ENCODE measurements at places on chromosomes 3 and 15.

DNA sequence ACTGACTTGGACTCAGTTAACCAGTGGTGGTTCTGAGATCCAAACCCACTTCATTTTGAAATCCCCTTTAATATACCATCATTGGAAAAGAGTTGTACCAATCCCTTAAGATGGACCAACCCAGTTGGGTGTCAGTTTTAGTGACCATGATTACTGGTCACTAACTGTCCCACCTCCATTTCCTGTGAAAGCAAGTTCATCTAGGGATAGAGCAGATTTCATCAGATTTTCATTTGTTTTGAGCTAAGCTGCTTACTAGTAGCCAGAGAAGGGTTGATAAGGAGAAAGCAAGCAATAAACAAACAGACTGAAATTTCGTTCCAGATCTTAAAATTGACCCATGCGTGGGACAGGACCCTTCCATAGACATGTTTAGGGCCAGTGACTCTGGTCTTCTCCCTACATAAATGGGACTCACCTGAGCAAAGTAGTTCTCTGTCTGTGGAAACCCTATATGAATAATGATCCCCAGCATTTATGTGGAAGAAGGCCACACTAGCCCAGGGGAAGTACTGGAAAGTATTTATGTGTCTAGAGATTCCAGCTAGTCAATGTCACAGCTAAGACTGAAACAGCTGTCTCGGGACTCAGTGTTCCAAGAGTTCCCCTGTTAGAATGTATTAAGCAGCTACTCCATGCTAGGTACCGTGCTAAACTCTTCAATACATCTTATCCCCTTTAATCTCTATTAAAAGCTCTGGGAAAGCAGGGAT is 196.0 kb upstream of the BCL6 start:
- no peak for DNase-seq

DNA sequence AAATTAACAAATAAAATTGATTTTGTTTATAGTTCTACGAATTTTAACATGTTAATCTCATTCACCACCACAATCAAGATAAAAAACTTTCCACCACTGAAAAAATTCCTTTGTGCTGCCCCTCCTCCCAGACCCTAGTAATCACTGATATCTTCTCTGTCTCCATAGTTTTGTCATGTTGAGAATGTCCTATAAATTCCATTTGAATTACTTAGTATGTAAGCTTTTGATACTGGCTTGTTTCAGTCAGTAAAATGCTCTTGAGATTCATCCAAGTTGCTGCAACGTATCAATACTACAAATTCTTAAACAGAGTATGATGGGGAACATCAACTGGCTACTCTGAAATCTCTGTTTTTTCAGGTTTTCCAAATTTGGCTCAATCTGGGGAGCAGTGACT is 129.6 kb downstream of the CTNNB1 start:
- no peak for DNase-seq

GRCh38 chr3:188262913-188263683 is 109.1 kb downstream of the LPP start:
- no peak for DNase-seq

GRCh38 chr3:157274644-157275137 is 114.7 kb upstream of the CCNL1 start:
- no peak for DNase-seq

- no peak for DNase-seq
Measured at GRCh38 chr3:53919741-53920140, 28.1 kb upstream of the SELENOK start.

GRCh38 chr3:111541911-111542483 is at the start of gene CD96:
CD96 (plus strand) TSS chr3:111542197; CDS start chr3:111542249, 52 bp downstream.
- DNase-seq, result peak; percentile 49

DNA sequence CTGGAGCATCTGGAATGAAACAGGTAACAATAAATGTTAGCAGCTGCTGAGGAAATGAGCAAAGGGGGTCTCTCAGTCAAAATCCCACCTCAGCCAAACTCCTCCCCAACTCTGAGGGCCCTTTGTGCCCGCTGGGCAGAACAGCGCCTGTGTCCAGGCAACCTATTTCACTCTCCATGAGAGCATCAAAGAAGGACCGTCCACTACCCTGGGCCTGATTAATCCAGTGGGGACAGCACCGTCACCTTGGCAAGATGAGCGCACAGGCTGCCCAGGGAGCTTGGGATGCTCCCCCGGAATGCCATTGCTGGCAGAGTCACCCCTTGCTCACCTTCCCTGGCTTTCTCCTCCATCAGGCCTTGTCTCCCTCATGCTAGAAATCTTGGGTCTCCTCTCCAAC is 97.4 kb upstream of the HACD2 start:
- DNase-seq, result no peak

- no peak for DNase-seq
Measured at GRCh38 chr3:133996251-133996661, 33.5 kb downstream of the SLCO2A1 start.

DNA sequence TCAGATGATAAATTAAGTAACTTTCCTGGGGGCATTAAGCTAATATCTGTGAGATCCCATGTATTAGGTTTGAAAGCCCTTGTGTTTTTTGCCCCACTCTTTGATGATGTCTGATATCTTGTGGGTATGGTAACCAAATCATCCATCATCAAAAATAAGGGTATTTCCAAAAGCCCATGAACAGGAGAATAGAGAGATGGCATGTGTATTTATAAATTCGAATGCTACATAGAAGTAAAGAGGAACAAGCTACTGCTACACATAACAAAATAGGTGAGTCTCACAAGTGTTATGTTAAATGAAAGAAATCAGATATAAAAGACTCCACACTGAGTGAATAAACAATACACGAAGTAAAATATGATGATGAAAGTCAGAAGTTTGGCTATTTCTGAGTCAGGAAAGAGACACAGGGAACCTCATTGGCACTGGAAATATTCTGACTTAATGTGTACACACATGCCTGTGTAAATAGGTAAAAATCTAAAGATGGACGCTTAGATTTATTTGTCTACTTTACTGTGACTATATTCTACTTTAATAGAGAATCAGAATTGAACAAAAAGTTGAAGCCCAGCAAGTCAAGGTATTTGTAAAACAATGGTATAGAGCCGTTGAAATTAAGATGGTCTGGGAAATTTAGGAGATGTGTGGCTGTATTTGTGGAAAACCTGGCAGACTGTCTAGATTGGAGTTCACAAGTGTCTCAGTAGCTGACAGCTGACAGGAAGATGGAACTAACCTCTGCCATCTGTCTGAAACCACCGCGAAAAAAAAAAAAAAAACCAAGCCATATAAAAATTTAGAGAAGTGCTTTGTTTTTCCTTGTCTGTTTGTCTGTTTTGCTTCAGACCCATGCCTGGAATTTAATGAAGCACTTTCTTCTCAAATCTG is 111.0 kb upstream of the TGFBR2 start:
- DNase-seq, result no peak

GRCh38 chr15:82968066-82968465 is 15.5 kb upstream of the HOMER2 start:
- DNase-seq, result no peak

Data from activated T-helper 9 cell treated with anti-CD3 and anti-CD28 coated beads, Interleukin-2, amount 50 U/mL, for 16 hours (primary cell).